ENCODE measurements at places on chromosomes 6 and 20.

GRCh38 chr6:31558631-31559500, 11.5 kb downstream of the NFKBIL1 start:
- DNase-seq, result peak; percentile 47

GRCh38 chr6:157025437-157025836, 248.3 kb downstream of the ARID1B start:
- no peak for DNase-seq

DNA sequence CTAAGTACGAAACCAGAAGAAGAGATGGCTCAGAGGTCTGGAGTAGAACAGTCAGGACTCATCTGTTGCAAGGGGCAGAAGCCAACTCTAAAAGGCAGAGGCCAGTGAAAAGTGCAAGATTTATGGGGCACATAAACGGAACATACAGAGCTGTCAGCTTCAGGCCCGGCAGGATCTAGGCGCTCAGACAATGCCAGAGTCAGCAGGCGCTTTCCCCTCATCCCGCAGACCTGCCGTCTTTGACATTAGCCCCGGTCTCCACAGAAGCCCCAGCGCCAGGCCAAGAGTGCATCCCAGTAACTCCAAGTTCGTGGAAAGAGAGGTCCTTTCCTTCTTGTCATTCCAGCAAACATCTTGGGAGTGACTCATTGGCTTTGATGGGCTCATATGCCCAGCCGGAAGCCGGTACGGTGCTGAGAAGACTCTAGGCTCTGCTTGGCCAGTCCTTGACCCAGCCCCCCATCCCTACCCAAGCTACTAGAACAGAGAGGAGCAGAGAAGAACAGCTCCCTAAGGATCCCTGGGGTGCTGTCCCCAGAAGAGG, 260.9 kb downstream of the TAF4 start:
- DNase-seq, result peak; percentile 36

DNA sequence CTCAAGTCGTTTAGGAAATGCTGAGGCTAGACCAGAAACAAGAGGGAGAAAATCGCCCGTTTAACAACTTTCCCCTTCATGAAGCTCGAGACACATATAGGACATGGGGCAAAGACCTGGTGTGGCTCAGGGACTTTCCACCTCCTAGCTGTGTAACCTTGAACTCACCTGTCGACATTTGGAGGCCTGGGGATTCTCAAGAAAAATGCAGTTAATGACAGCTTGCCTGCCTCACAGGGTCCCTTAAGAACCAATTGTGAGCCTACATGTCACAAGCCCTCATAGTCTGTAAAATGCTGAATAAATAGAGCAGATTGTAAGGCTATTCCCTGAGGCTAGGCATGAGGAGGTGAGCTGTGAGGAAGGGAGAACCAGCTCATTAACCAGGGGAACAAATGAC, 35.1 kb downstream of the MGME1 start:
- no peak for DNase-seq

GRCh38 chr20:6718662-6719368, 48.7 kb upstream of the BMP2 start:
- DNase-seq, result no peak

DNA sequence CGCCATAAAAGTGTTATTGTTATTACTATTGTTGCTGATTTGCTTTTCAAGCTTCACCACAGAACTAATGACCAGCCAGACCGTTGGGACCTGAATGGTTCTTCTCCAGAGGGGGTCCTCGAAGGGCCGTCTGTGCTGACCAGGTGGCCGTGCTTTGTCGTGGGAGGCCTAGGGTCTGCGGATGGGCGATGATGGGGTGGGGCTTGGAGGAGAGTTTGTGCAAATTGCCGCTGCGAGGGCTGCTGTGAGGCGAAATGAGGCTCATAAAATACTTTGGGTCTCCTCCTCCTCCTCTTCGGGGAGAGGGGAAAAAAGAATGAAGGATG, 6.0 kb upstream of the ZBTB22 start:
- no peak for DNase-seq
